ENCODE measurements at places on chromosomes 2 and 18.

DNA sequence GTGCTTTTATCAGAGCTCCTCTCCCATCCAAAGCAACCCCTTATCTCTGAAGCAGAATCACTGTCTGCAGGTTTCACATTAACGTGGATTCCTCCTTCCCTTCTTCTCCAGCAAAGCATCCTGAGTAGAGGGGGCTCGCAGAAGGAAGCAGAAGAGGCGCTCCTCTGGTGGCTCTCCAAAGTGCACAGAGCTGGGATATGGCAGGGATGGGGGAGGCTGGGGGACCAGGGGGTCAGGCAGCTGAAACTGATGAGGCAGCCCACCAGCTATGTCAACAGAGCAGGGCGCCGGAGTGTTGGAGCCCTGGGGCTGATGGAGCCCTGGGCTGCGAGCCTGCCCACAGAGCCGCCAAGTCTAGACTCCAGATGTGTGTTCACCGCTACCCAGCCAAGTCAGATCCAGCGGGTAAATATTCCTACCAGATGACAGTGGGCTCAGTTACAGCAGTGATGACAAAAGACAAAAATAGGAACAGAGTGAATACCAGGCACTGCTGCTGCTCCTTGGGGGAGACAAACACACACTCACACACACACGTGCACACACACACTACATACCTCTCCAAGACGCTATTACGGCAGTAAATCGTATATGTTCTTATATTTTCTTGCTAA, 678.3 kb upstream of the ID2 start:
- DNase-seq = no peak

DNA sequence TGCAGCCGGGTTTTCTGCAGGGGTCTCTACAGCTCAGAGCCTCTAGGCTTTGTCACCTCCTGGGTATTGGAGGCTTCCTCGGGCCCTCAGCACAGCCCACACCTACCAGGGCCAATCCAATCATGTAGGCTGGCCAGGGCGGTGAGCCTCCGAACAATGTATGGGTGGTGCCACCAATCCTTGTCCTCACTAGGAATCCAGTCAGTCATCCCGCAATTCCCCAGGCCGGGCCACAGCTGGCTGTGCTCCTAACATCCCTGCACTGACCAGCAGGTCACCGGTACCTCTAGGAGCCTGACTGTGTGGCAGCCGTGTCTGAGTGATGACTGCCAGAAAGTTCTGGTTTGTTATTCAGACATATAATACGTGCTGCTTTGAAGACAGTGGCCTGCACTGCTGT, 129.4 kb downstream of the SH3RF3 start:
- no peak for DNase-seq

GRCh38 chr2:196063773-196064172, 4.9 kb downstream of the DNAH7 start:
- DNase-seq = no peak

DNA sequence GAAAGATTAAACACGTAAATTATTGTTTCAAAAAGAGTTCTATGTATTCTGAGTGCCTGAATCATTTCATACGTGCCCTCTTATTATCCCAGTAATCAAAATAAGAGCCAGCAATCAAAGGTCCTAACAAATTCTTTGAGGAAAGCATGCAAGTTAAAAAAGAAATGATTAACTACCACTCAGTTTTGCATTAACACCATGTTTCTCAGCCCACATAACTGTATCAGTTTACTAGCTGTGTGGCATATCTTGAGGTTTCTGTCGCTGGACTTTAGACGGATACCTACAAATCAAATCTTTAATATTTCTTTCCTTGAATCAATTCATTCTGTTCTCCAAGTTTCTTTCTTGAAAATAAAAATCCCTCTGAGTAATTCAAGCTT, 668.9 kb upstream of the CHAC2 start:
- no peak for DNase-seq

GRCh38 chr2:123165616-123166015, 859.5 kb upstream of the CNTNAP5 start:
- no peak for DNase-seq

DNA sequence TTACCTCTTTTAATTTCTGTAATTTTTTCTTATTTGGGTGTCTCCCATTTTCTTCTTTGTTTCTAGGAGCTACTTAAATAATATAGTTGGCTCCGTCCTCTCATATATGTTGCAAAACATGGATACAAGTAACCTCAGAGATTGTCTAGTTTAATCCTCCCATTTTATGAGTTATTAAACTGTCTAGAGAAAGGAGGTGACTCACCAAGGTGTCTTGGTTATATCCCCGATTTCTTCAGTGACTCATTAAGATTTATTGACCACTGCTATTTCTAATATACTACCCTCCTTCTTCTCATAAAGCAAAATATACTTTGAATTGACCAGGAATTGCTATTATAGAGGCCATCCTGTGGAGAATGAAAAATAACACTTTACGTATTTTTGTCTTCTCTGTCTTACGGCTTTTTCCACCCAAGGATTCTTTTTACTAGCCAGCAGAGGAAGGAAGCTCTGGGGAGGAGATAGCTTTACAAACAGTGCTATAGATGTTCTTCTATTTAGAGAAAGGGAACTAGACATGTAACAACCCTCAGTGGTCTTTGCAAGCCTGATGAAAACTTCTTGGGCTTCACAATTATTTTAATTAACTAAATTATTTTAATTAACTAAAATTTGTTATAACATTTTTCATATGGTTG, 300.4 kb upstream of the TNP1 start:
- no peak for DNase-seq

DNA sequence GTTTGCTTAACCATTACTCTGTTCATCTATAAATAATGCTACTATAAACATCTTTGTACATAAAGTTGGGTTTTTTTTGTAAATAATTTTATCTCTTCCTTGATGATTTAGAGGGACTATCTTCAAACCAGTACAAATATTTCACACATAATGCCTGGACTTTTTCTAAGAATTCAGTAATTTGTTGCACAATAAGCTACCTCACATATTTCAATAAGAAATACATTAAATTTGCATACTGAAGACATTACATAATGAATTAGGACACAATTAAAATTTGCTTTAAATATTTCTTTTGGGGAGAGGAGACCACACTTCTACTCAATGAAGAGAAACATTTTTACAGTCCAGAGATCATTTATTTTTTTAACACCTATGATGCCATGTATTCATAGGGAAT, 7.2 kb upstream of the ROCK1 start:
- no peak for DNase-seq

- no peak for DNase-seq
Measured at GRCh38 chr18:40417501-40417900, 1537.5 kb upstream of the PIK3C3 start.
